Activated T-cell treated with anti-CD3 and anti-CD28 coated beads, Interleukin-2, amount 50 U/mL, for 72 hours (primary cell): ENCODE measurements at places on chromosomes 1 and 21. TPM values are rescaled to one million over a fixed set of nuclear protein-coding genes. Genes with fewer than 3 reads are reported as not detected.

- DNase-seq, result no peak
These were observed 123.2 kb downstream of the DPYD start for GRCh38 chr1:97797403-97798183.

- no peak for DNase-seq
These were observed 62.4 kb upstream of the TNFSF18 start for GRCh38 chr1:173113015-173113741.

GRCh38 chr1:51231120-51231519 is 5.0 kb upstream of the RNF11 start:
- DNase-seq, result no peak

DNA sequence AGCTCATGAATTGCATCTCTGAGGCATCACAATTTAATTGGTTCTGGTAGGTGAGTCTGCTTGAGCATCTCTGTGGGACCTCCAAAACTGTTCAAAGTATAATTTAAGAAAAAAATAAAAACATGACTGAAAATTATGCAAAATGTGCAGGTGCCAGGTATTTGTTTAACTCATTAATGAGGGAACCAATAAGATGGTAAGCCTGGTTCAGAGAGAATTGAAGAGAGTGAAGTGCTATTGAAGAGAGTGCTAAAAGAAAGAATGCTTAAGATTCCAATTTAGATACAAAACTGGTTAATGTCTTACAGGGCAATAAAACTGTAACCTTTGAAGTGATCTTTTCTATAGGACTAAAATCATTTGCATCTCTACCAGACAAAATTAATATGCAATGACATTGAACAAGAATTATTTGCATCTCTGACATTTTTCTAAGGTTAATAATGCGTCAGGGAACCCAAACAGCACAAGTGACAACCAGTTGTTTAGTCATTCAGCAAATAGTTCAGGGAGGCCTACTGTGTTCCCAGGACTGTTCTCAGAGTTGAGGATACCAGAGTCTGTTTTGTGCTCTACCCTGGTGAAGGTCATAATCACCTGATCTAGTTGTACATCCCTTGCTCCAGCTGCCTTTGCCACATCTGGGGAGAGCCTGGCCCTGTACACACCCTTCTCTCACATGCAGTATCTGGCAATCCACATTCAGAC is 183.5 kb downstream of the PATJ start:
- no peak for DNase-seq

- no peak for DNase-seq
These were observed 5.1 kb upstream of the ETV3L start for GRCh38 chr1:157104598-157105293.

- DNase-seq, result no peak
These were observed 411.8 kb upstream of the ESRRG start for GRCh38 chr1:217134857-217135568.

Gene CD1E
- not detected for total RNA-seq

GRCh38 chr1:226736001-226736907 is 2.8 kb downstream of the ITPKB start:
- DNase-seq, result no peak

Gene MYOM3
- not detected for total RNA-seq

DNA sequence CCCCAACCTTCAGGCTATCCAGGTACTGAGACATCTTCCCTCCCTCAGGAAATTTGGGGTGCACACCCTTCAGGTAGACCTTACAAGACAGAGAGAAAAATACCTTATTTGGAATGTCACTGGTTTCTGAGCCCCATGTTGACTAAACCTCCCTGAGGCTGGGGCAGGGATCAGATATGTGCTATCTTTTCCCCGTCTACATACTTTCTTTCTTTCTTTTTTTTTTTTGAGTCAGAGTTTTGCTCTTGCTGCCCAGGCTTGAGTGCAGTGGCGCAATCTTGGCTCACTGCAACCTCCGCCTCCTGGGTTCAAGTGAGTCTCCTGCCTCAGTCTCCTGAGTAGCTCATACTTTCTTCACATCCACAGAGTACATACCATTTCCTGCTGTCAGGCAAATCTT is 1.6 kb downstream of the CYB5R1 start:
- no peak for DNase-seq

Gene EFNA3
- total RNA-seq, result 4.7 TPM

- DNase-seq, result no peak
These were observed 661.1 kb downstream of the BRINP3 start for GRCh38 chr1:189816558-189816957.

DNA sequence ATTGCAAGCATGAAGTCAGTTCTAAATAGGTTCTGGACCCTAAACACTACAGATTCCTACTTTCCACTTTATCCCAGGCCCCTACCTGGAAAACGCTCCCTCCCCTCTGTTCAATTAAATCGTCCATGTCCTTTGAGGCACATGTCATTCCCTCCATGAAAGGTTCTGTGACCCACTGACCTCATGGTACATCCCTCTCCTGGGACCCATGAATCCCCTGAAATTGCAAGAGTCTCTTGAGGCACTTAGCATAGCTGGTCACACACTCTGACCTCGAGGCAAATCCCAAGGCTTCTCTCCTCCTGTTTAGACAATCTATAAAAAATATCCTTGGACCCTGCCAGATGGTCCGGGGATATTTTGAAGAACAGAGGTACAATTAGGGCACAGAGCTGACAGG is 34.3 kb upstream of the KRTAP19-8 start:
- DNase-seq, result no peak

GRCh38 chr1:234132795-234133194 is 228.3 kb downstream of the SLC35F3 start:
- no peak for DNase-seq

DNA sequence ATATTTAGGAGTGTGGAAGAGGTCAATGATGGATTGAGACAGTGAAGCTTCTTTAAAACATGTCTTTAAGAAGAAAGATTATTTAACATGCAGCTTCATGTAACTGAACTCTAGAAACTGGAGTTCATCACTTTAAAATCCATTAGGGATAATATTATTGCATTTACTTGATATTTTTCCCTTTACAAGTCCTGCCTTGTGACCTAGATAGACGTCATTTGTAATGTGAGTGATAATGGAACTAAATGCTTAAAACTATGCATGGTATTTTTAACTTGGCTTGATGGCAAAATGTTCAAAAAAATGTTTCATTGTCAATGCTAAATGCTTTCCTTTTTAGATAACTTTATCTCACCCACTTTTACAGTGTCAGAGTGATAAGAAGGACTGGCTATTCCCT is 723.7 kb downstream of the RWDD3 start:
- no peak for DNase-seq

Gene ANGPTL7
- not detected for total RNA-seq

Gene CFAP107
- not detected for total RNA-seq

GRCh38 chr1:220420726-220421125 is 107.2 kb upstream of the MARK1 start:
- DNase-seq, result no peak

GRCh38 chr1:25685938-25686665 is 69.5 kb downstream of the MAN1C1 start:
- DNase-seq, result no peak

Gene CAMK2N1
- total RNA-seq, result 1.2 TPM
